ENCODE measurements at places on chromosomes 5 and 9.

- DNase-seq: no peak
These were observed 9.9 kb downstream of the HNRNPH1 start for GRCh38 chr5:179613460-179614071.

- no peak for DNase-seq
These were observed 75.4 kb downstream of the PRR16 start for GRCh38 chr5:120539471-120539870.

- DNase-seq: no peak
These were observed 100.4 kb downstream of the C5orf15 start for GRCh38 chr5:133867851-133868545.

DNA sequence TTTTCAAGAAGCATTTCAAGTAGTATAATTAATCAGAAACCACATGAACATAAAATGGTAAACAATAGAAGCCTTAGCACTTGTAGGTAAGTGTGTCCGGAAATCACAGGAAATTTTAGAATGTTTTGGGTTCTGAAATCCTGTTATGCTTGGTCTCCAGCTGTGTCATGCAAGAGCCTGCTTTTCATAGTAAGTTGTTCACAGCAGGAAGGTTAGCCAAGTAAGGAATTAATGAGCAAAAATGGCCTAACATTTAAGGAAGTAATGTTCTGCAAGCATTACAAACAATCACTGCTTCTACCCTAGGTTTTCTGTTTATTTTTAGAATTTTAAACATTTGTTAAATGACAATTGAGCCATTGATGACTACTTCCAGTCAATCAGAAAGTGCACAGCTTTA is 669.5 kb downstream of the SLCO4C1 start:
- DNase-seq: no peak

DNA sequence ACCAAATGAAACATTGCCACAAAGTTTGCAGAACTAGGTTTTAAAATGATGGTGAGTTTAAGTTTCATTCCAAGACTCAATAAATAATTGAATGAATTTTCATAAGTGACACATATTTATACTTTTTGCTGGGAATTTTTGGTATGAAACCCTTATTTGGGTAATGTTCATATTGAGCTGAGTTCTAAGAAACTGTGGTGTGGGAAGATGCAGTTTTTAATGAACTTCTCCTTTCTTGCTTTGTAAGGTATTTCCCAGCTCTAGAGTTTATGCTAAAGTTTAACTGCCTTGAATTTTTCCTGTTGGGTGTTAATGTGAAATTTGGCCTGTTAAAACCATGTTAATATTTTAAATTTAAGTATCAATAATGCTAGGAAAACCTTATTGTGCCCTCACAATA is 15.1 kb downstream of the RABGAP1 start:
- DNase-seq: no peak

DNA sequence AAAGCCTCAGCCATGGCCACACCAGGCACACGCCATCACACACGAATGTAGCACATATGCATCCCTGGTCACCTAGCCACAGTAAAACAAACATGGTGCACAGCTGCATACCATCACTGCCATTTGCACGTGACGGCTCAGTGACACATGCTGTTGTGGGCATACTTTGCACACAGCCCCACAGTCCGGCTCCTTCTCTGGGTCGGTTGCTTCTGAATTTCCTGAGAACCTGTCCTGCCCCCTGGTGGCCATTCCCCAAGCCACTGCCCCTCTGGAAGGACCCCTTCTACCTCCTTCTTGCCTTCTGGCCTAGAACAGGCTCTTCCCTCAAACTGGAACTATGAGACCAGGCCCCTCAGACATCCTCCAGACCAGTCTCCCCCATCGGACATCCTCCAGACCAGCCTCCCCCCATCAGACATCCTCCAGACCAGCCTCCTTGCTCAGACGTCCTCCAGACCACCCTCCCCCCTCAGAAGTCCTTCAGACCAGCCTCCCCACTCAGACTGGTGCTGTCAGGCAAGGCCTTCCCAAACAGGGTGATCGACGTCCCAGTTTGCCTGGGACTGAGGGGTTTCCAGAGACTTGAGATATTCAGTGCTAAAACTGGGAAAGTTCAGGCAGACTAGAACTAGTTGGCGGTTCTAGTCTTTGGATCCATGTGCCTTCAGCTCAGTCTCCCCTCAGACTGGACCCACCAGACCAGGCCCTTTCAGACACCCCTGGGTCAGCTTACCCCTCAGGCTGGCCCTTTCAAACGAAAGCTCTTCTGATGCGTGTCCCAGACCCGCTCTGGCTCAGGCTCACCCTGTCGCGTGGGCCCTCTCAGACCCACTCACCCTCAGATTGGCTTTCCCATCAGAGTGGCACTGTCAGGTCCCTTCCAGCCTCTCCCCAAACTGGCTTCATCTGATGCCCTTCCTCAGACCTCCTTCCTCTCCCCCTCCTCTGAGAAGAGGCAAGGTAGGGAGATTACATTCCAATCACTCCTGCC is 24.3 kb upstream of the ENHO start:
- peak; percentile 65 for DNase-seq

- DNase-seq: no peak
These were observed 254.1 kb downstream of the FSTL4 start for GRCh38 chr5:133358271-133358670.

DNA sequence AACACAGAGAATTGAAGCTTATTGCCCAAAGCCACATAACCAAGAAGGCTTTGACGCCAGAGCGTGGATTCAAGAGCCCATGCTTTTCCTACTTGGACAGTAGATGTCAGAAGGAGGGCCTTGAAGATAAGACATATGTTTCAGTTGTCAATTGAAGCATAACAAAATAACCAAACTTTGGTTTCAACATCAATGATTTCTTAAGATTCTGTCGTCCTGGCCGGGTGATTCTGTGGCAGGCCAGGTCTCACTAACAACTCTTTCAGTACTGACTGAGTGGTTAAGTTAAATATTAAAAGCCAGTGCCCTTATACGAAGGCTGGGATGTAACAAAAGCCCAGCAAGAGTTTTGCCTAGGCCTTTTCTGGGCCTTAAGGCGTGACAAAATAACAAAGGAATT is 94.0 kb downstream of the RCL1 start:
- no peak for DNase-seq

GRCh38 chr5:32388432-32389129 is 56.0 kb downstream of the ZFR start:
- DNase-seq: no peak

DNA sequence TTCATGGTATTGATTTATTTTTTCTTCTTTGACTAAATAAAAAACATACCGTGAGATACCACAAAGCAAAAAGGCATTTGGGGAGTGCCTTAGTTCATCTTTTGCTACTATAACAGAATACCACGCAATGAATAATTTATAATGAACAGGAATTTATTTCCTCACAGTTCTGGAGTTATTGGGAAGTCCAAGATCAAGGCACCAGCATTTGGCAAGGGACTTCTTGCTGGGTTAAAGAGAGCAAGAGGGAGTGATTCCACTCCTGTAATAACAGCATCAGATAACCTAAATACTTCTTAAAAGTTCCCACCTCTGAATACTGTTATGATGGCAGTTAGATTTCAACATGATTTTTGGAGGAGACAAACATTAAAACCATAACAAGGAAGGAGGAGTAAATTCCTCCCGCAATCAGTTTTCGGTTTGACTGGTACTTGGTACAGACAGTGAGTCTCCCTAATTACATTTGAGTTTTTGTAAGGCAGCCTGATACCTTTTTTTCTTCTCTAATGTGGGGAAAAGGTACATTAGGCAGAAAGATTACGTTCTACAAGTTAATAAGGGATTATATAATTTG is 8.8 kb upstream of the OMD start:
- no peak for DNase-seq

DNA sequence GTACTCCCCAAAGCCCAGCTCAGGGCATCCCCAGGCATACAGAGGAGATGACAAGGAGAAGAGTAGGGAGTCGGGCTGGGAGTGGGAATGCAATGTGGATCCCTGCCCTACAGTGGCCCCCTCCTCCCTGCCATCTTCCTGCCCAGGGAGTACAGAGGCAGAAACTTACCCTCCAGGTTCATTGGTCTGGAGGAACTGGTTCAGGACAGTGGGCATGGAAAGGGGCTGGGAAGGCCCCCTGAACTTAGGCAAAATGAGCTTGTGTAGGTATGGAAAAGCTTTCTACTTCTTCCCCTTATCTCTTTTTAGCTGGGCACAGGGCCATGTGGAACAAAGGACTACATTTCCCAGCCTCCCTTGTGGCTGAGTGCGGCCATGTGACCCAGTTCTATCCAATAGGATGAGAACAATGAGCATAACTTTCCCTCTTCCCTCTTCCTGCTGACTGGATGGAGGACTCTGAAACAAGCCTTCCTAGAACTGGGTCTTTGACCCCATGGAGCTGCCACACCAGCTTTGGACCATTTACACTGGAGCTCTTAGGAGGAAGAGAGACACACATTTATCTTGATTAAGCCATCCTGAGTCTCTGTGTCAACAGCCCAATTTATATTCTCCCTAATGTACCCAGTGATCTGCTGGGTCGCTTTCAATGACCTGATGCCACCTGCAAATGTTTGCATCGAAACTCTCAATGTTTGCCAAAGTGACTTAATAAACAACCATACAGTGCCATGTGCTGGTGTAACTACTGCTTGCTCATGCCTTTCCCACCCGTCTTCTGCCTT is 25.0 kb upstream of the HMCN2 start:
- DNase-seq: peak; percentile 68

DNA sequence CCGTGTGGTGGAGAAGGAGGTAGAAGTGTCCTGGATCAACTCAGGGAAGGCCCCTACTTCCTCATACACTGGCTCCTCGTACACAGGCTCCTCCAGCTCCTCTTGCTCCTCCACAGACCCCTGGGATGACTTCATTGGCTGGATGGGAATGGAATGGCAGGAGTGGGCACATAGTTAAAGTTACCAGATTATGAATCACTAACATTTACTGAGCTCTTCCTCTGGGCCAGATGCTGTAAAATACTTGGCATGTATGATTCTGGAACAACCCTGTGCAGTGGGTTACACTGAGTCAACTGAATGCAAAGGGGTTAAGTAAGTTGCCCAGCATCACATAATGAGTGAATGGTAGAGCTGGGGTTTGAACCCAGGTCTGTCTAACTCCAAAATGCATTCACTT is 3.1 kb upstream of the FCHSD1 start:
- peak; percentile 17 for DNase-seq

DNA sequence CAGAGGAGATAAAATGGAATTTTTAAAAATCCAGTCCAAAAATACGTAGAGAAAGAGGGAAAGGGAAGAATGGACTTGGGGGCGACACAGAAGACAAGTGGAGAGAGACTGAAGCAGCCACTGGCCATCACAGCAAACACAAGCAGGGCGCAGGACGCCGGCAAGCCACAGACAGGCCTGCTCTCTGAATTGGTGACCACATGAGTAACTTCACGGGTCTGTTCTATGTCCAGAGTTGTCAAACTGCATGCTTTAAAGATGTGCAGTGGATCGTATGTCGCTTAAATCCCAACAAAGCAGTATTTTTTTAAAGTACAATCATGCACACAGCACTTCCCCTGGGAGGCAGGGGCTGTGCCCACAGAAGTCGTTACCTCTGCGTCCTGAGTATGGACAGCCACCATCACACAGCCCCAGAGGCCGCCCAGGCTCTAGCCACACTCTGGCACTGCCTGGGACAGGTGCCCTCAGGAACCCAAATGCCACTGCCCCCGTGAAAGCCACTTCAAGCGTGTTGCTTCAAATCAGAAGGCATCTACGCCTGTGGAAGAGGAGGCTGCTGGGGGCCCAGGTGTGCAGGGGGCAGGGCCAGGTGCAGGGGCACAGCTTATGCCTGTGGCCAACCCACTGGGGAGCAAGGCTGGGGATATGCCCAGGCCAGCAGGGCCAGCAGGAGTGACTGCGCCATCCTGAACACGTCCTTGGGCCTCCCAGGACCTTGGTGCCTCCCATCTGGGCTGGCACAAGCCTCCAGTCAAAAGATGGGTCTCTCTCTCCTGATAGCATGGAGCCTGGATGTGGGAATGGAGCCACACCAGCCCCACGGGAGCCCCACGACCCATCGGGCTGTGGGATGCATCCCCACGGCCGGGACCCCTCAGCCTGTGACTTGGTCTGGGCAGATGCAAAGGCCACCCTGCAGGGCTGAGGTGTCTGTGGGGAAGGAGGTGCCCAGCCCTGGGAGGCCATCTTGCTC is 5.9 kb upstream of the LRRC14B start:
- DNase-seq: no peak

DNA sequence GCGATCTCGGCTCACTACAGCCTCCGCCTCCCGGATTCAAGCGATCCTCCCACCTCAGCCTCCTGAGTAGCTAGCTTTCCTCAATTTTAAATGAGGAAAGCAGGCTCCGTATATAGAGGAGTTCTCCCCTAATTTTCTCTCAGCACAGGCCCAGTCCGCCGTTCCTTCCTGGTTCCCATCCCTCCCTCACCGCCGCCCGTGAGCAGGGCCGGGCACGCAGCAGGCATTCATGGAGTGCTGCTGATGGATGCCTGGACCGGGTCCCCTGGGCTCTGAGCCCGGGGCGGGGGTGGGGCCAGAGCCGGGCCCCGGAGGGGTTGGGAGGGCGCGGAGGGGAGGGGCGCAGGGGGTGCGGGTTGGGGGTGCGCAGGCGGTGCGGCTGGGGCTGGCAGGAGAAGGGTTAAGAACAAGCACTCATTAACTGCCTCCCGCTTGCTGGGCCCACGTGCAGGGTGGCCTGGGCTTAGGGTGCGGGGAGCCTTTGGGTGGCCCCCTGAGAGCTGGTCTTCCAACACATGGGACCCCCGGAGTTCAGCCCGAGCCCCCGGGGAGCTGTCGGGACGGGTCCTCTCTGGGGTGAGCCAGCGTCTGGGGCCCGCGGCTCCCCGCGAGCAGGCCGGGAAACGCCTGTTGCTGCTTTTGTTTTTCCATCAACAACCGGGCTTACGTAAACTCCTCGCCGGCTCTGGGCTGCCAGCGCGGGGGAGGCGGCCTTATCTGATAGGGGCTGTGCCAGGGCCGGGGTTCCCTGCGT is 33.7 kb downstream of the LHX2 start:
- no peak for DNase-seq

GRCh38 chr9:125558453-125559092 is 148.4 kb downstream of the MAPKAP1 start:
- peak; percentile 68 for DNase-seq

DNA sequence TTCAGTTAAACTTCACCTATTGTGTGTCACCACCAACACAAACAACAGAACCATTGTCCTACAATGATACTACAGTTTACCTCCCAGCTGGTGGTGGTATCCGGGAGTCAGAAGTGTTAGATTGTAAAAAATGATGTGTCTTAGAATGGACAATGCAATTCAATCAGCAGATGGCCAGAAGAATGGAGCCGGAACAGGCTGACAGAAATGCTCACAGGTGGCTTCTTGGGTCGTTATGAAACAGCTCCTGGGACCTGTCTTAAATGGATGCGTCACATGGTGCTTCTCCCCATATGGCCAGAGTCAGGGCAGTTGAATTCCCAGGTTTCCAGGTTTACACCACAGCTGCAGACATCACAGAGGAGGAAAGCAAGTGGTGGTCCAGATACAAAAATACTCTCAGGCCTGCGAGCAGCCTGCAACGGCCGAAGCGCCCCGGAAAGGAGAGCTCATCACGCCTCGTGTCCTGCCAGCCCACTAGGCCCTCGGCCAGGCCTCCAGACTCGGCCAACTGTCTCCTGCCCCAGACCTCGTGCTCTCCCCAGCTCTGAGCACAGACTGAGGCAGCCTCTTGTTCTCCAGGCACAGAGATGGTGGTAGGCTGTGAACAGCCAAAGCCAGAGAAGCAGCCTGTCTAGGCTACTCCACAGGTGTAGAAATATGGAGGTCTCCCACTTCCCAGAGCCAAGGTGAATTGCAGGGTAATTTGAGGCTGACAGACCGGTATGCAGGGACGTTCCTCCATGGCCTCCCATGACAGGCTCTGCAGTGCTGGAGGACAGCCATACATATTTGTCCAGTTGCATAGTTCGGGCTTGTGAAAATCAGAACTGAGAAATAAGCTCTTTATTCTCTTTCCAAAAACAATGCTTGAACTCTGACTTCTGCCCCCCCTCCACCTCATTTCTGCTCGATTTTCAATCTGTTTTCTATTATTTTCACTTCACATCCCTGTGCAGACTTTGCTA is 98.5 kb upstream of the SPATA31C2 start:
- DNase-seq: no peak

Measured in urothelium cell line (cell line).